ENCODE measurements at places on chromosomes 2 and 18. TPM values are rescaled to one million over a fixed set of nuclear protein-coding genes. Genes with fewer than 3 reads are reported as not detected.

- H3K4me3 ChIP-seq = no peak overlapping the region
- H3K4me1 ChIP-seq = no peaks in the 10 kb centered on the region
- H3K27ac ChIP-seq = no peak overlapping the region
- H3K36me3 ChIP-seq = no peaks in the 10 kb centered on the region
- DNase-seq = no peak
- H3K27me3 ChIP-seq = no peaks in the 10 kb centered on the region
Observed at GRCh38 chr2:187194049-187194448, 254.0 kb downstream of the CALCRL start.

DNA sequence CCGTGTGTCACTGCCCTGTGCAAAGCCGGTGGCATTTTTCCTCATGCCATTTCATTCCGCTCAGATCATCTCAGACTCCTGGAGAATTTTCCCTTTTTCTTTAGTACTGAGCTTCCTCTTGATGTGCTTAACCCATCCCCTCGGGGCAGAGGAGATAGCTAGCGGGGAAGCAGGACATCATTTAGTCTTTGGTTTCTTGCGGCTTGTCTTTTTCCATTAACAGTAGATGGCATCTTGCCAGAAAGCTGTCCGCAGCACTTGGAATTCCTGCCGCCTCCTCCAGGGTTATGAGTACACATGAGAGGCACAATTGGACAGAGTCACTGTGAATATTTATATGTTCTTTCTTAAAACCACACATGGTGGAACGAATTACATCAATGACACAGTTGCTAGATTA lies 226.6 kb downstream of the ALPK2 start:
- H3K4me3 ChIP-seq = no peak overlapping the region
- no peaks in the 10 kb centered on the region for H3K27me3 ChIP-seq
- no peaks in the 10 kb centered on the region for H3K4me1 ChIP-seq
- H3K36me3 ChIP-seq = no peaks in the 10 kb centered on the region
- DNase-seq = peak; percentile 85

GRCh38 chr2:220041447-220041846 lies 414.0 kb downstream of the SLC4A3 start:
- H3K4me3 ChIP-seq = no peak overlapping the region
- no peaks in the 10 kb centered on the region for H3K27me3 ChIP-seq
- H3K36me3 ChIP-seq = no peaks in the 10 kb centered on the region
- DNase-seq = no peak
- H3K4me1 ChIP-seq = peaks cover 12% of the 10 kb centered on the region

FBXO15 gene
- 1.2 TPM for total RNA-seq

DNA sequence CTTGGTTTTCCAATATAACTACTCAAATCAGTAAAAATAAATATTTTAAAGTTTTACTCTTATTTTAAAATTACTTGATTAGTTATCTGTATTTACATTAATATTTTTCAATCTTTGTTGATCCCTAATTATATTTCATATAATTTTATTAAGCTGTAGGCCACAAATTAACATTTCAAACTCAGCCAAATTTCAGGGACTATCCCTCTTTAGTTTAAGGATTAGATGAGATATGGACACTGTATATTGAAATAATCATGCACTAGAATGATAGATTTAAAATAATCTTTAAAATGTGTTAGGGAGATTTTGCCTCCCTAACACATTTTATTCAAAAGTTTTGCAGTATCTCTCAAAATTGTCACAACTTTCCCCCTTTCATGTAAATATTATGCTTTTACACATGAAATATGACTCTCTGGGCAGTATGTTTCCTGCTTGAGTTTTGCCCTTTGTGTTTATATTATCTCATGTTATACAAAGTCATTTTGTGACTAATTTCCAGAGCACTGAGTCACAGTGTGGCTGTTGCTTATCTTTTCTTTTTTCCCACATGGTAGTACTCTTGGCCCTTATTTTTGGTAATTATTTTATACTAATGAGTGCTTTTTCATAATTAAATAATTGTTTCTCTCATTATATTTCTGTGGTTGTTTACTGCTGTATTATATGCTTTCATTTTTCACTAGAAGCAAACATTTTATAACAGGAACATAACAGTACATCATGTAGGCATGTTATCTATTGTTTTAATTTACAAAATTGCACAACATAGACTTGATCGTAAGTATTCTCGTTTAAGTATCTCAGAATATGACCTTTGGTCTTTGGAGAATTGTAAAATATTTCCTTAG lies 1.2 kb downstream of the TFPI start:
- DNase-seq = peak; percentile 77
- peaks cover 5% of the 10 kb centered on the region for H3K36me3 ChIP-seq
- peak overlapping the region; percentile 93 for H3K27ac ChIP-seq
- H3K4me3 ChIP-seq = peak overlapping the region; percentile 90

GRCh38 chr18:44786688-44787087 lies 106.0 kb downstream of the SETBP1 start:
- no peaks in the 10 kb centered on the region for H3K36me3 ChIP-seq
- no peak overlapping the region for H3K4me3 ChIP-seq

DNA sequence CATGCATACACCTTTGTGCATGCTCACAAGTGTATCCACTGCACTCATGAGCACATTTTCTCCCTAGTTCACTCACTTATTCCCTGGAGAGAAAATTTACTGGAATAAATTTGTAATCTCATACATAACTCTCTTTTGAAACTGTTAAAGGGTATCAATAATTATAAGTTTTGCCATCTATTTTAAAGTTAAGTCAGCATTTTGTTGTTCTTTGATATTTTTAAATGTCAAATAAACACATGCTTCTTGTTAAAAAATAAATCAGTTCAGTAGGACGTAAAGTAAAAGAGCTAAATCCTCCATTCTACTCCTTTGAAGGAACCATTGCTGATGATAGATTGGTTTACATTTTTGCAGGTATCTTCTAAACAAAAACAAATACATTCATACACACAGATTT lies 522.1 kb downstream of the NR4A2 start:
- no peak overlapping the region for H3K4me3 ChIP-seq
- H3K4me1 ChIP-seq = no peaks in the 10 kb centered on the region
- no peaks in the 10 kb centered on the region for H3K27me3 ChIP-seq
- no peaks in the 10 kb centered on the region for H3K36me3 ChIP-seq

DNA sequence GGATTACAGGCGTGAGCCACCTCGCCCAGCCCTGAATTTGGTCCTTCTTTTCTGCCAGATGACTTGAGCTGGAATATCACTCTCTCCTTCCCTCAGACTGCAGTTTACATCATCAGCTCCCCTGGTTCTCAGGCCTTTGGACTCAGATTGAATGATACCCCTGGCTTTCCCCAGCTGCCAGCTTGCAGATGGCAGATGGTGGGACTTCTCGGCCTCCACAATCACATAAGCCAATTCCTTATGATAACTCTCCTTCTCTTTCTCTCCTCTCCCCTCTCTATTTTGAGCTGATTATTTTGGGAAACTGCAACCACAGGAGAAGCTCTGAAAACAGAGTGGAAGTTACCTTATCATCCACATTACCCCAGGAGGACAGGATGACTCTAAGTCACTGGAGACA lies 33.4 kb upstream of the ATP8B1 start:
- no peak for DNase-seq
- no peaks in the 10 kb centered on the region for H3K36me3 ChIP-seq
- H3K4me3 ChIP-seq = no peak overlapping the region
- H3K4me1 ChIP-seq = peaks cover 29% of the 10 kb centered on the region

HADHB gene
- 116 TPM for total RNA-seq

DNA sequence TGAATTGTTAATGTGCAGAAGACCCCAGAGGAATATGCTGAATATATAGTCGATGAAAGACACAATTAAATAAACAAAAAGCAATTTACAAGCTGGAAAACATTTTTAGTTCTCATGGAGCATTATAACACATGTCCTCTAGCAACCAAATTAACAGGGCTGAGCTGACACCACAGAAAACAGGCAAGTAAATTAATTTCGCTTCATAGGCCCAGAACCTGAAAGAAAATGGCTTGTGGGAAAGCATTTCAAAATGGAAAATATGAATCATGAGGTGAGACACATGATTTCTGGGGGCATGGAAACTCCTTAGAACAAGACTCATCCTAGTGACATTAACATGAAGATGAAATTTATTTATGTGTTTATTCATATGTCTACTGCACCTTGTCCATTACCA lies 25.0 kb upstream of the RNF152 start:
- H3K36me3 ChIP-seq = no peaks in the 10 kb centered on the region
- no peaks in the 10 kb centered on the region for H3K27me3 ChIP-seq
- DNase-seq = no peak
- no peak overlapping the region for H3K27ac ChIP-seq
- H3K4me3 ChIP-seq = no peak overlapping the region

GNLY gene
- not detected for total RNA-seq

FAM228A gene
- not detected for total RNA-seq

SERPINB3 gene
- total RNA-seq = not detected

GRCh38 chr2:63488118-63488713 lies 100.1 kb downstream of the WDPCP start:
- no peaks in the 10 kb centered on the region for H3K27me3 ChIP-seq
- no peak for DNase-seq
- no peak overlapping the region for H3K27ac ChIP-seq
- H3K4me3 ChIP-seq = no peak overlapping the region
- H3K4me1 ChIP-seq = no peaks in the 10 kb centered on the region

DNA sequence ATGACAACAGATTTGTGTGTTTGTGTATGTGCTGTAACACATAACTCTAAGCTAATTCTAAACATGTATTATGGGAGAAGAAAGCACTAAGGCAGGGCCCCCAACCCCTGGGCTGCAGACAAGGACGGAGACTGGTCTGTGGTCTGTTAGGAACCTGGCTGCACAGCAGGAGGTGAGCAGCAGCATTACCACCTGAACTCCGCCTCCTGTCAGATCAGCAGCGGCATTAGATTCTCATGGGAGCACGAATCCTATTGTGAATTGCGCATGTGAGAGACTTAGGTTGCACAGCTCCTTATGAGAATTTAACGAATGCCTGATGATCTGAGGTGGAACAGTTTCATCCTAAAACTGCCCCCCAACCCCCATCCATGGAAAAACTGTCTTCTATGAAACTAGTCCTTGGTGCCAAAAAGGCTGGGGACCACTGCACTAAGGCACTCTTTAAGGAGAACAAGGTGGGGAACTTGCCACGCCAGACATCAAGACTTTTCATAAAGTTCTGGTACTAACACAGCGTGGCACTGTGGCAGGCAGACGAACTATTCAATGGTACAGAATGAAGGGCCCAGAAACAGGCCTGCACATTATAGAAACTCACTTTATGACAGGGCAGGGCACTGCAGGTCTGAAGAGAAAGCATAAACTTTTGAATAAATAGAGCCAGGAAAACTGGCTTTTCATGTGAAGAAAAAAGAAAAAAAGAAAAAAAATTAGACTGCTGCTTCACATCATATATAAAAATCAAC lies 14.0 kb downstream of the REEP1 start:
- no peak overlapping the region for H3K4me3 ChIP-seq
- H3K36me3 ChIP-seq = no peaks in the 10 kb centered on the region
- no peak for DNase-seq
- H3K27me3 ChIP-seq = no peaks in the 10 kb centered on the region
- H3K27ac ChIP-seq = no peak overlapping the region

GRCh38 chr2:40448476-40449079 lies 3.3 kb downstream of the SLC8A1 start:
- no peaks in the 10 kb centered on the region for H3K27me3 ChIP-seq
- H3K4me1 ChIP-seq = no peaks in the 10 kb centered on the region
- peak; percentile 27 for DNase-seq
- H3K4me3 ChIP-seq = no peak overlapping the region
- no peak overlapping the region for H3K27ac ChIP-seq
- no peaks in the 10 kb centered on the region for H3K36me3 ChIP-seq

IL18R1 gene
- 2.4 TPM for total RNA-seq

EIF5B gene
- total RNA-seq = 65.6 TPM

DNA sequence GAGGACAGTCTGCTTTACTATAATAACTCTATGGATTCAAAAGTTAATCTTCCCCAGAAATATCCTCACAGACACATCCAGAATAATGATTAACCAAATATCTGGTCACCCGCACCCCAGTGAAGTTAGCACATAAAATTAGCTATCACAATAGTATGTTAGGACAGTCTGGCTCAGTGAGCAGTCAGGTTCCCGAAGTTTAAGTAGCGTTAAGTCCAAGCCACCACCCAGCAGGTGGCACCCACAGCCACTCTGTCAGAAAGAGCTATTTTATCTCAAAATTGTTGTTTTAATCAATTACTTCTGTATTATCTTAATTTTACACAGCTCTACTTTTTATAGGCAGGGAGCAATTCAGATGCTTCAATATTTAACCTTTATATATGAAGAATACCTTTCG lies 537.5 kb downstream of the MBD2 start:
- no peak overlapping the region for H3K27ac ChIP-seq
- H3K36me3 ChIP-seq = no peaks in the 10 kb centered on the region
- H3K27me3 ChIP-seq = no peaks in the 10 kb centered on the region
- no peak for DNase-seq
- no peaks in the 10 kb centered on the region for H3K4me1 ChIP-seq
- no peak overlapping the region for H3K4me3 ChIP-seq

DNA sequence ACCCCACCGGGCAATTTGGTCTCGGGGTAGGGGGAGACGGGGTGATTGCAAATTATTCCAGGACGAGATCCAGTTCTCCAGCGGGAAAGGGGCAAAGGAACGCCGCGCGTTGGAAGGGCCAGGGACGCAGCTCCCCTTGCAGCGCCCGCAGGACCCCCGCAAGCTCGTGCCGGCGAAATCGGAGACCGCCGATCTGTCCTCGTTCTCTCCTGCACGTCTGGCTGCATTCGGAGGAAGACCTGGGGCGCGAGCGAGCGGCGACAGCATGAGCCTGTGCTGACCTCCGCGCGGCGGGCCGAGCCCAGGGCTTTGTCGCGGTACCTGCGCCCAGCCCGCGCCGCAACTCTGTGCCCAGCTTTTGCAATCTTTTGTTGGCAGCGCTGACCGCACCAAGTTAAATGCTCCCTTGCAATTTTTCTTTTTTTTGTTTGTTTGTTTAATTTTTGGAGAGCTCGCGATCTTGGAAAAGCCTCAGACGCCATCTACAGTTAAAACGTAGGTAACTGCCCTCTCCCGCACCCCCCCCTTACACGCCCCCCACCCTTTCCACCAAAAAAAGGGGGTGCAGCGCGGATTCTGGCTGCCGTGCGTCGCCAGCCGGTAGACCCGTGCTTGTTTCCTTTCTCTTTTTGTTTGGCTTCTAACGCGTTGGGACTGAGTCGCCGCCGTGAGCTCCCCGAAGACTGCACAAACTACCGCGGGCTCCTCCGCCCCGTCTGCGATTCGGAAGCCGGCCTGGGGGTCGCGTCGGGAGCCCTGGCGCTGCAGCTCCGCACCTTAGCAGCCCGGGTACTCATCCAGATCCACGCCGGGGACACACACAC lies 667 bp downstream of the TRIB2 start:
- H3K4me1 ChIP-seq = peaks cover 46% of the 10 kb centered on the region
- H3K36me3 ChIP-seq = no peaks in the 10 kb centered on the region
- no peaks in the 10 kb centered on the region for H3K27me3 ChIP-seq
- peak overlapping the region; percentile 84 for H3K27ac ChIP-seq
- peak; percentile 46 for DNase-seq
